ENCODE measurements at places on chromosomes 1 and 21.
A peak's percentile ranks its signal among the peaks of the same experiment; 100 is the strongest.

- no peak for DNase-seq
Measured at GRCh38 chr1:235002706-235003300, 125.8 kb downstream of the TOMM20 start.

DNA sequence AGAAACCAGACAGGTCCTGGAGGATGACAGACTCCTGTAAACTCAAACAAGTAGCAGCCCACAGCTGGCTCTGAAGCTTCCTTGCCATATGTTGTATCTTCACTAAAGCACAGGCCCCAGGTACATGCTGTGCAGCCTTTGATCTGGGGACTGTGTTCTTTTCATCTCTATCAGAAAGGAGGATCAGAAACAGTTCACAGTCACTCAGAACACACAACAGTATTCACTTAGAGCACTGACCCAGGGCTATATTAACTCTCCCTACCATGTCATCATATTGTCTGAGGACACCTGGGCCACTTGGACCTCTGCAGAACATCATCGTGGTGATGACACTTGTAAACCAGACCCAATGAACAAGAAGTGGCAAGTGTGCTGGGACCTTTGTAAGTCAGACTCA is 222.0 kb downstream of the SETD4 start:
- DNase-seq, result no peak

DNA sequence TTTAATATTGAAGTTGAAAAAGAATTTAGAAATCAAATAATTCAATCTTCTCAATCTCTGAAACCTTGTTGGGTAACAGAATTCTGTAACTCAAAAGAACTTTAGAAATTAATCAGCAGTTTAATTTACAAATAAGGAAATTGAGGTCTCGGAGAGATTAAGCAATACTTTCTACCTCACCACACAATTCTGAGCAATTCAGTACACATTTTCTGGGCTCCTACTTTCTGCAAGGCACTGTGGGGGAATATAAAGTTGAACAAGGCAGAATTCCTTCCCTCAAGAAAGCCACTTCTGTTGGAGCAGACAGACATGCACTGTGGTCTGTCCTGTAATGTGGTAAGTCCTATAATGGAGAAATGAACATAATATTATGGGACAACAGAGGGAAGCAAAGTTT is 47.7 kb downstream of the MEF2D start:
- no peak for DNase-seq

GRCh38 chr1:46301808-46302640 is 1.4 kb downstream of the LRRC41 start:
- peak; percentile 76 for DNase-seq

DNA sequence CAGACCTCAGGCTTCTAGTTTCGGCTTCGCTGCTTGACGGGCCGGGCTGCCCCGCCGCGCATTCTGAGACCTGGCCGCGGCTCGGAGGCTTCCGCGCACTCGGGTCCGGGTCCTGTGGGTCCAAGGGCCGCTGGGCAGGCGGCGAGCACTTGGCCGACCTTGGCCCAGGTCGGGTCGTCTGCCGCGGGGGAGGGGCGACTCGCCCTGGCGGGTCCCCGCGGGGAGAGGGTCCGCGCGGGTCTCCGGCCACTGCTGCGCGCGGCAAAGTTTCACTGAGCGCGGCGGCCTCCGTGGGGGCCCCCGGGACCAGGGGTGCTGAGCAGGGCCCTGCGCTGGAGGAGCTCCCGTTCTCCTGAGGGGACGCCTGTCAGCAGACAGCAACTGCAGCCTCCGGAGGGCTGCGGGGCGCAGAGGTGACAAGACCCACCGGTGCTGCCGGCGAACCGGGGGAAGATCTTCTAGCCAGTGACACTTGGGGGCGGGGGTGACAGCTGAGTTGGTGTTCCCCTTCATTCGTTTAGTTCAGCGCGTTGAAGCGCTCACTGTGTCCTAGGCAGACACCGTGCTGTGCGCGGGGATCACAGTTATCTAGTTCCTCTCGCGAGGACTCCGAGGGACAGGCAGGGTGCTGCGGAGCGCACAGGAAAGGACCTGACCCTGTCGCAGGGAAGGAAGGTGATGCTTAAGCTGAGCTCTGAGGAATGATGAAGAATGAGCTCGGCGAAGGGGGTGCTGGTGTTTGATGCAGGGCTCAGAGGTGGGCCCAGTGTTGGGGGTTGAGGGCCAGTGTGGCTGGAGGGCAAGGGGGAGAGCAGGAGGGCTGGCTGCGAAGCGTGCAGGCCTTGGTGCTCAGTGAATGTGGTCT is 725 bp downstream of the MTFR1L start:
- DNase-seq, result peak; percentile 84

All from AG20443 (cell line).